ENCODE measurements at places on chromosomes 6 and 20.

DNA sequence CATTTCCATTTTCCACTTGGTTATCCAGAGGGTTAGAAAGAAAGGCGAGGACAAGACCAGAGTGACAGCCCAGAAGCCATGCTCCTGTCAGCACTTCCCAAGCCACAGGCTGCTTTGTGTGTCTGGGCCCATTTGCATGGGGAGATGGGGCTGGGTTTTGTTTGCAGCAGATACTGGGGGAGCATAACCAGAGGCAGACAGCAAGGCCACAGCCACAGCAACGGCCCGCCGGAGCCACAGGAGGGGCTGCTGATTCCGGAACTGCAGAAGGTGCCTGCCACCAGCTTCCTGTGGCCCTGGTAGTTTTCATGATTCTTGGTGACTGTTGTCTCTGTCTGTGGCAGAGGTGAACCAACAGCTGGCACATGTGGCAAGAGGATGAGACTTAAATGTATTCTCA lies 106.6 kb downstream of the DLL1 start:
- no peak for DNase-seq

GRCh38 chr6:154696661-154697060 lies 36.6 kb upstream of the SCAF8 start:
- no peak for DNase-seq

DNA sequence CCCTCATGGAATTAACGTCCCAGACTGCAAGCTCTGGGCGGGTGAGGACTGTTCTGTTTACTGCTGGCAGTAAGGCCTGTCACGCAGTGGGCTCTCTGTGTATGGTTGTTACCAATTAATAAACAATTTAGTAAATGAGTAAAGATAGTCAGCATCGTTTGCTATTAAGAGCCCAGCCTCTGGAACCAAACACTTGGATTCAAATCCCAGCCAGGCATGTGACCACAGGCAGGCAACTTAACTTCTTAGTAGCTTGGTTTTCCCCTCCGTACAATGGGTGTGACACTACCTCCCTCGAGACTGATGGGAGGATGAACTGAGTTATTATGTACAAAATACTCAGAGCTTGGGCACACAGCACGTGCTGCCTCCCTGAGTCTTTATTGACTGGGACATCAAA lies 137.7 kb upstream of the ARMC2 start:
- no peak for DNase-seq

DNA sequence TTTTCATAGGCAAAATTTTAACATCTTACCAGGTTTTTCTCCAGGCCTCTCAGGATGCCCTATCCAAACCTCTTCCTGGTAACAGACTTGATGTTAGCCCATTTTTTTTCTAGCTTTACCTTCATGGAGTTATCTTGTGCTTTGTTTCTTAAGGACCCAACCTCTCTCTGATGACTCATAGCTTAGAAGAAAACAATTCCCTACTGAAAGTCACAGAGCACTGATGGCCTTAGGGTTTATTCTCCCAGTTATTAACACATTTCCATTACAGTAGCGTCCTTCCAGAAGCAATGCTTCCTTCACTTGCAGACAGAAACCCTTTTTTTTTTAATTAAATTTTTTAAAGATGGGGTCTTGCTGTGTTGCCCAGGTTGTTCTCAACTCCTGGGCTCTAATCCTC lies 79.4 kb downstream of the IYD start:
- no peak for DNase-seq

- DNase-seq: no peak
These were observed 26.9 kb upstream of the TSHZ2 start for GRCh38 chr20:52945268-52945667.

DNA sequence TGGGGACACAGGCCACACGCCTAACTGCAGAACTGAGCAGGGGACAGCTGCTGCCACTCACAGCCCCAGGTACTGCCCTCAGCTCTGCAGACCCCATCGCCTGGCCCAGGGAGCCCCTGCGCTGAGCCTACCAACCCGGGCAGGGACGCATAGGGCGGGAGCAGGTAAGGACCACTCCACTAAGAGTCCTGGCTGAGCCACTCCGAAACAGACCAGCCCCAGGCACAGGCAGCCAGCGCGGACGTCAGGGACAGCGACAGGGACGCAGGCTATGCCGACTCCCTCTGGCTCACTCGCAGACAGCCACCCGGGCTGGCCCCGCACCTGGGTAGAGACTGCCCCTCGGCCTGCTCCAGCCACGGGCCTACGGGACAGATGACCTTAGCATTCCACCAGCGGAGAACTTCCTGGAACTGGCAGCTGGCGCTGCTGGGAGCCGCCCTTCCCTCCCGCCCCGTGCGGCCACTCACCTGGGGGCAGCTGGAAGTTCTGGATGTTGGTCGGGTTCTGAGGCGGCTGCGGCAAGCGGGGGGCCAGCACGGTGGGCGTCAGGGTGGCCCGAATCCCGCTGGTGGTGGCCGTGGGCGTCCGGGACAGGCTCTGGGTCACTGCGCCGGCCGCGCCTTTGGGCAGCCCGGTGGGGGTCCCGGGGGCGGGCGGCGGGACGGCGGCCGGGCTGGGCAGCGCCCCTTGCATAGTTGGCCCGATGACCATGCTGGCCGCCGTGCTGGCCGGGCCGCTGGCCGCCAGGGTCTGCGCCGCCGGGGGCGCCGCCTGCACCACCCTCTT lies 1.5 kb downstream of the TAF4 start:
- no peak for DNase-seq

GRCh38 chr6:76135481-76135880 lies 63.0 kb upstream of the IMPG1 start:
- no peak for DNase-seq

DNA sequence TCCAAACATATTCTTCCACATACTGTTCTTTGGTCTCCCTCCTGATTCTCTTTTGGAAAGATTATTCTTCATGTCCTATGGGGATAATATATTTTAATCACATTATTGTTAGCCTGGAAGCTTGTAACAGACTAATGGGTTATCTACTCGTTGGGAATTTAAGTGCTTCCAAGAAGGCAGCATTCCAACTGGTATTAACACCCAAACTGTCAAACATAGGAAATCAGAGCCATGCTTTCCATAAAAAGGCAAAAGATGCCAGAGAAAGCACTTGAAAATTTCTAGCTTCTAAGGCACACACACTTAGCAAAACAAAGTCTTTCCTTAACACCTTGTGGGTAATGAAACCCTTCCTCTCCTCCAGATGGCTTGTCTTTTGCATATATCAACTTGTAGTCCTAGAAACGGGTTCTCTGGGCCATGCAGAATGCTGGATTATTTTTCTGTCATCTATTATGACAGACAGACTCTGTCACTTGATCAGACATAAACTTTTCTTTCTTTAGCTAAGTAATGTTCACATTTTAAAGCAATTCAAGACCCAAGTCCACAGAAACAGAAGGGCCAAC lies 41.5 kb downstream of the B4GALT5 start:
- no peak for DNase-seq

DNA sequence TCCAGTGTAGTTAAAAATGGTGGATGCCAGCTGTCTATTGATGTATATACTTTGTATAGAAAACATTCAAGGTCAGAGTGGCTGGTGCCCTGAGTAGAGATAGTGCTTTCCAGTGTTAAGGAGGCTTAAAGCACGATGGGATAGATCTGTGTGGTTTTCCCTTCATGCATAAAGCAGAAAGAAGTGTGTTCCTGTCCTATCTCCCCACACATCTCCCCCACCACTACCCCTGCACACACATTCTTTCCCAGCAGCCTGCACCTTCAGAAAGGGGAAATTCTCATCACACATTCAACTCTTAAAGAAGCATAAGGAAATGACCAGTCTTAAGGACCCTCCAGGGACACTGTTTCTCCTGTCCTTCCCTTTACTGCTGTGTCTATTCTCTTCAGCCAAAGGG lies 221.7 kb upstream of the TAB2 start:
- DNase-seq: no peak

DNA sequence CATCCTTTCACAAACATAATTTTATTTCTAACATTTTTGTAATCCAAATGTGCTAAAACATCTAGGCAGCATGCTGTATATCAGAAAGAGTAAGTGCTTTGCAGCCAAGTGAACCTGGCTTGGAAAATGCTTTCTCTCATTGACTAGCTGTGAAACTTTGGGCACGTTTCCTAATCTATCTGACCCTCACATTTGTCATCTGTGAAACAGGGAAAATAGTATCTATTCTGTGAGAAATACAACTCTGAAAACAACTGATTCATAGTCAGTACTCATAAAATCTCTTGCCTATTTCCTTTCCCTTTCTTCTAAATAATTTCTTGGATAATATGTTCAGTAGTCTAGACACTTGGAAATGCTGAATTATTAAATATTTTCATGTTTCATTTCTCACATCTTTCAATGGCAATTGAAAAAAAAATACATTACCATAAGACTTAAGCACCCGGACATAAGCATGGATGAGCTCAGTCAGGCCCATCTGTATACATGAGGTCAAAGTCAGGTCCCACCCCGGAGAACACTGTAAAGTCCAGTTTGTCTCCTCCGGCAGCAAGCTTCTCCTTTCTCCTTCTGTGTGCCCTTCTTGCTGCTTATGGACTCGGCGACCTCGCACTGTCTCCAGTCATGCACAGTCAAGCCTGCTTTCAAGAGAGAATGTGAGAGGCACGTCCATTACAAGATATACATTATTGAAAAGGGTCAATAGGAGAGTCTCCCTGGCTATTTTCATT lies 455.0 kb upstream of the SOX4 start:
- DNase-seq: no peak

GRCh38 chr6:119962505-119962904 lies 612.9 kb upstream of the MAN1A1 start:
- DNase-seq: no peak

DNA sequence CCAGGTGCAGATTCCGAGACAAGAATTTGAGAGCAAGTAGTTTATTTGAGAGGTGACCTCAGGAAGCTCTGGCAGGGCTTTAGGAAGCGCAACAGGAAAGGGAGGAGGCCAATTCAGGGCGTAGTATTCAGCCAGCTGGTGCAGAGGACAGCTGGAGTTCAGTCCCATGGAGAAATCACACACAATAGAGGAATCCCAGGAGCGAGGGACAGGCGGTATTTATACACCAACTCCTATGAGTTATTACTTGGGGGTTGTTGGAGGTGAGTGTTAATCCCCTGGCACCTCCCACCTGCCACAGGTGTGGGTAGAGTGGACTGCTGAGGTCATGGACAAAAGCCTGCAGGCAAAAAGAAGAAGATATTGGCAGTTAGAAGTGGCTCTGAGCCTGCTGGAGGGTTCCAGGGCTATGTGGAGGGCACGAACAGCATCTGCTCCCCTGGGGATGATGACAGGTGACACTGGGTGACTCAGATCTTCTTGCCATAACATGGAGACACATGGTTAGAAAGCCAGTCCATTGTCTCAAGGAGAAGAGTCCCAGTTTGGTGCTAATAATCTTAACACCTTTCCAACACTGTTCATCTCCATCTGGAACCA lies 13.9 kb upstream of the SULF2 start:
- no peak for DNase-seq

- DNase-seq: no peak
These were observed 228.1 kb upstream of the RAB32 start for GRCh38 chr6:146315381-146316174.

DNA sequence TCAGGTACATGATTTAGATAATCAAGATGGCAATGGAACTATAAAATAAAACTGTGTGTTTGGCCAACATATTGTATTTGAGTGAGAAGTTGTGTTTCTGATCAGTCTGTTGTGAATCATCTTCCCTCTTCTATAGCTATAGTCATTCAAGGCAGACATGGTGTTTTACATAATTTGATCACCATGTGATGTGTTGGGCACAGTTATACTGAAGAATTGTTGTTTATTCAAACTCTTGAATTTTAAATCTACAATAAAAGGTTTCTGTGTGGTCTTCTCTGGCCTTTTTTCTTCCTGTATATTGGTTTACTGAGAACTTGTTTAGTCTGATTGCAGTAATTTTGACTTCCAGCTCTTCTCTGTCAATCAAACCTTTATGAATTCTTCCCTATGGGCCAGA lies 4.4 kb downstream of the RNF182 start:
- DNase-seq: no peak

DNA sequence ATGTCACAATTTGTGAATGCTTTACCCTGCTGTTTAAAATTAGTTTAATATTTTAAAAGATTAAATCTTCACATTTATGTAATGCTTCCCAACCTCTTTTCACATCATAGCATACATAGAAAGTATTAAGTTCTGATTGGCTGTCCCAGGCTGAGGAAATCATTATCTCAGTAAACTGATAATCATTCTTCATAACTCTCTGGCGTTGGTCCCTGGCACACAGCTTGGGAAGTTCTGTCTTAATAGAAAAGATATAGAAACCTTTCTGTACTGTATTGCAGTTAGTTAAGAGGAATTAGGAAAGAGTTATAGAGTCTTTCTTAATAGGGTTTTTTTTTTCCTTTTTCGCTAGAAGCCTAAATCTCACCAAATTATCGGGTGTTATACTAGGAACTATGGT lies 85.4 kb downstream of the CBFA2T2 start:
- DNase-seq: no peak

GRCh38 chr20:58112017-58112781 lies 116.3 kb downstream of the ANKRD60 start:
- no peak for DNase-seq

DNA sequence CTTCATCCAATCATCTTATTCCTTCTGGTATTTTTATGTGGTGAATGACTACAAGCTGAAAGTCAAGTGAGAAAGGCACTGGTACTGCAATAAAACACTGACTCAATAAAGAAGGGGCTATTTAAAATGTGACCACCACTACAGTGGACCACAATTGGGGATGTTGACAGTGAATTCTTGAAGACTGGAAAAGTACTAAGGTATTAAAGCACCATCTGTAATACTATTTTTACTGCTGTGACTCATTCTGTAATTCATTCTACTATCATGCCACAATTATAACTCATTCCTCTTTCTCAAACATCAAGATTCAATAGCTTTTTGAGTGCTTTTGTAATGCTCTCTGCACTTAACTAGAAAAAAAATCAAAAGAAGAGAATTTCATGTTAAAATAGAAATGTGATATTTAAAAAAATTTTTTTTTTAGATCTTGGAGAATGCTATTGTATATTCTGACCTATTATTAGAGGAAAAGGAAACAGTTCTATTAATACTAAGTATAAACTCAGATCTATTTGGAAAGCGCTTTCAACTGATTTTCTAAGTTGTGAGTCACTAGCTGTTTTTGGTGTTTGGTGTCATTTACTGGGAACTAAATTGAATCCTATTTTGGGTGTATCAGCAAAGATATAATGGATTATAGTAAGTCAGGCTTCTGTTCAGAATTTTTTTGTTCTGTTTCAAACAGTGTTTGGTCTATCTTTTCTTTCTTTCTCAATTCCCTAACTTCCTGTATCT lies 104.7 kb upstream of the TMEM170B start:
- DNase-seq: no peak

DNA sequence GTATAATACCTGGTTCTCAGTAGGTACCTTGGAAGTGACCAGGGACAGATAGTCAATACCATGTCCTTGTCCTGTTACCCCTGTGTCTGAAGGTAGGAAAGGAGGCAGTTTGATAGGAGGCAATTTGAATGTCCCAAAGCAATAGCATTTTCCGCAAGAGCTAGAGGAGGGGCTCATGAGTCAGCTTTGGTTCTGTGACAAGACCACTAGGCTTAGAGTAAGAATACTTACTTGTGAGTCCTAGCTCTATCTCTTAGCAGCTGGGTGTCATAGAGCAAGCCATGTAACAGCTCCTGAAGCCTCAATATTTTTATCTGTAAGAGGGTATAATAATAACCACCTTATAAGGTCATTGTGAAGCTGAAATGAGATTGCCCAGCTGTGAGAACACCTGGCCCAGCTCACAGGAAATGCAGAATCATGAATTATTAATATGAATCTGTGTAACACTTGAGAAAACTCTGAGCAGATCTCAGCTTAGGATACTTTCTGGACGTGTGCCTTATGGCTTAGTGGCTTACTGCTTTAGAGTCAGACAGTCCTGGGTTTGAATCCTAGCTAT lies 58.6 kb downstream of the DAAM2 start:
- DNase-seq: no peak
